ENCODE measurements at places on chromosomes 1 and 21. TPM values are rescaled to one million over a fixed set of nuclear protein-coding genes. Genes with fewer than 3 reads are reported as not detected.

Gene KRTAP11-1
- total RNA-seq = not detected

- no peak for DNase-seq
Measured at GRCh38 chr1:15722411-15722810, 13.6 kb upstream of the SLC25A34 start.

GRCh38 chr1:58005212-58005611, 541.3 kb downstream of the OMA1 start:
- no peak for DNase-seq

Gene RHD
- total RNA-seq = not detected

GRCh38 chr1:205030896-205031295, 12.1 kb upstream of the CNTN2 start:
- no peak for DNase-seq

Gene GJB5
- total RNA-seq = not detected

- DNase-seq = no peak
Measured at GRCh38 chr1:18923756-18924211, 21.4 kb upstream of the ALDH4A1 start.

DNA sequence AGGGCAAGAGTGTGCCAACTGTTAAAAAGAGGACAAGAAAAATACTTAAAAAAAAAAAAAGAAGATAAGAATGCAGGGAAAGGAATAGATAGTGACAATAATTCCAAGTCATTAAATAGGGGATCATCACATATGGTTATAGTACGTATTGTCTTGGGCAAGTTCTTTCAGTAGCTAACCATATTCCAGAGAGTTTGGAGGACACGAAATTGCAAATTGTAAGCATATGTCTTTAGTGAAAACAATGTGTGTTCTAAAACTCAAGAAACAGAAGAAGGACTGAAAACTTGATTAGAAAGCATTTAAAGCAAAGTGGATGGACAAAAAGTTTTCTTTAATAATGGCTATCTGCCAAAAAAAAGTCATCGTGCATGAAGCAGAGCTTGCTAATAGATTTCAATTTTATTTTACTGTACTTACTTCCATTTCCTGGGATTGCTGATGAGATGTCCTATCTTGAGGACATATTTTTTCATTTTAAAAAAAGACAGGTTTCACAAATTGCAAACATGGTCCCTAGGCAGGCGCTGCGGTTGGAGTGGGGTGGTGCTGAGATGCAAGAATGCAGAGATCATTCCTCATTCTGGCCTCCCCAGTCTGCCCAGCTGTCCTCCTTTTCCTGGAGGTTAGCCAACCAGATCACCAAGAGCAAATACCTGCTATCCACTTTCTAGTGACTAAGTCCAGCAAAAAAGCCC, 11.9 kb downstream of the TSPAN2 start:
- DNase-seq = no peak

DNA sequence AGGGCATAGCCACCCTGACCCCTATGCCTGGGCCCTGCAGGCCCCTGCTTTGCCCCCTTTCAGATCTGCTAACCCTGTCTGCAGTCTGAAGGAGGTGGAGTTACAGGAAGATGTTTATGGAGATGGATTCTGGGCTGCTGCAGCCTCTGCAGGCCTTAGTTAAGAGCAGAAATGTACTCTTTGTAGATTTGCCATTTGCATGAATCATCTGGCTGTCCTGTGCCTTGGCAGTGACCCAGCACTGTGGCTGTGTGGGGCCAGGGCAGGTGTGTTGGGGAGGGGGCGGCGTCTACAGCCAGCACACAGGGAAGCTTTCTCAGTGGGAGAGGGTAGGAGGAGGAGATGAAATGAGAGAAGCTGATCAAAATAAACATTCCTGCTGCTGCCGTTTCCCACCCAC, 867.3 kb downstream of the PLA2G4A start:
- DNase-seq = no peak

- DNase-seq = no peak
Measured at GRCh38 chr1:1542766-1543705, 2.6 kb upstream of the TMEM240 start.

DNA sequence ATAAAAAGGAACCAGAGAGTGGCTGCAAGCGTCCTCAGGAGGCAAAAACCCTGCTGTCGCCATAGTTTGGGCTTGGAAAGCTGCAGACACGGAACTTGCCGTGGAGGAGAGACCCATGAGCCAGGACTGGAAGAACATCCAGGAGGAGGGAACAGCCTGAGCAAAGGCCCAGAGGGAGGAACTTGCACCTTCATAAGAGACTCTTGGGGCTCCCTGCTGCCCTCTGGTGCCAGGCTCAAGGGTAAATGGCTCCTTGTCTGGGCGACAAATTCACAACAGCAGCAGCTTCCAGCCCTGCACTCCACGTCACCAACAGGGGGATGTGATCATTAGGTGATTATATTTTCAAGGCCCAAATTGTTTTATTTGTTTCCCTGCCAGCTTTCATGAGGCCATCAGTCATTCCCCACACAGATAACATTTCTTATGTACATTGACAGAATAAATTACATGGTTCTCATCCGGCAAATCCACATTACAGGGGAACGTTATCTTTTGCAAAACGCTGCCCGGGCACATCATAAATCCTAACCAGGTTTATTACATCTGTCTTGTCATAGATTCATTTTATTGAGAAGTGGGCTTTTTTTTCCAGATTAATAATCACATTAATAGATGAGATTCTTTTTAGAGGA, 143.0 kb upstream of the GRIK3 start:
- peak; percentile 21 for DNase-seq

- no peak for DNase-seq
Measured at GRCh38 chr1:51568231-51568935, 48.5 kb upstream of the OSBPL9 start.

DNA sequence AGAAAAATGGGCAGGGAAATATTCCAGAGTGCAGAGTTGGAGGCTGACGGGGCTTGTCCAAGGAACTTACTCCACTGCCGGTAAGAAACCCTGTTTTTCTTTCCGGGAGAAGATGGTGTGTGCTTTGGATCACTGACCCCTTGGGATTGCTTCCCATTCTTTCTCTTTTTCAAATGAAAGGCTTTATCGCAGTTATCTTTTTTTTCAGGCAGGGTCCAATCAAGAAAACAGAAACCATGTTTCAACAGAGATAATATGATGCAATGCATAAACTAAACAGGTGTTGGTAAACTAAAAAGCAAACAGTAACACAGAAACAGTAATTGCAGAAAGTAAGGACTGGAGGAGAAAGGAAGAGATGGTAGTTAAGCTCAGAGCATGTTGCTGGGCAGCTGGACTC, 145.1 kb downstream of the LYPLAL1 start:
- no peak for DNase-seq

DNA sequence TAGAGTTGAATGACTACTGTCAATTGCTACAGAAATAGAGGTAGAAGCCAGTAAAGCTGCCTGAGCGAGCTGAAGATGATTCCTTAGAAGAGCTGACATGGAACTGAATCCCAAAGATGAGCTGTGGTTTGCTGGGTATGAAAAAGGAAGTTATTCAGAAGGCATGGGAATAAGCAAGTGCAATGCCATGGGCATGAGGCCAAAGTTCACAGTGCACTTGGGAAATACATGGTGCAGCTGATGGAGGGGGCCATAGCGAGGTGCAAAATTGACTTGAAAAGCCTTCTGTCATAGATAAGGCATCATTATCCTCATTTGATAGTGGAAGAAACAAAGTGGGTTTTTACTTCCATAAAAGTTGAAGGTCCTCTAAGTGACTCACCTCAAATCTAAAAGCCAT, 88.6 kb downstream of the NEK7 start:
- no peak for DNase-seq

DNA sequence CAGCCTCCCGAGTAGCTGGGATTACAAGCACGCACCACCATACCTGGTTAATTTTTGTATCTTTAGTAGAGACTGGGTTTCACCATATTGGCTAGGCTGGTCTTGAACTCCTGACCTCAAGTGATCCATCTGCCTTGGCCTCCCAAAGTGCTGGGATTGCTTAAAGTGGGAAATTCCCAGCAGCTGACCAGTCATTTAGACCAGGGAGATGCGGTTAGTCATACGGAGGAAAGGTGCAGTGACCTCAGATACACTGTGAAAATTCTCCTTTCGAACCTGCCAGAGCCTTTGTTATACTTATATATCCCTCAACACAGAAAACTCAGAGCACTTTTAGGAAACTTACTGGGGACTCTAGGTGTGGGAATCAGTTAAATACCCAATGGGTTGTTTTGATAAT, 39.6 kb downstream of the MAP10 start:
- DNase-seq = no peak

DNA sequence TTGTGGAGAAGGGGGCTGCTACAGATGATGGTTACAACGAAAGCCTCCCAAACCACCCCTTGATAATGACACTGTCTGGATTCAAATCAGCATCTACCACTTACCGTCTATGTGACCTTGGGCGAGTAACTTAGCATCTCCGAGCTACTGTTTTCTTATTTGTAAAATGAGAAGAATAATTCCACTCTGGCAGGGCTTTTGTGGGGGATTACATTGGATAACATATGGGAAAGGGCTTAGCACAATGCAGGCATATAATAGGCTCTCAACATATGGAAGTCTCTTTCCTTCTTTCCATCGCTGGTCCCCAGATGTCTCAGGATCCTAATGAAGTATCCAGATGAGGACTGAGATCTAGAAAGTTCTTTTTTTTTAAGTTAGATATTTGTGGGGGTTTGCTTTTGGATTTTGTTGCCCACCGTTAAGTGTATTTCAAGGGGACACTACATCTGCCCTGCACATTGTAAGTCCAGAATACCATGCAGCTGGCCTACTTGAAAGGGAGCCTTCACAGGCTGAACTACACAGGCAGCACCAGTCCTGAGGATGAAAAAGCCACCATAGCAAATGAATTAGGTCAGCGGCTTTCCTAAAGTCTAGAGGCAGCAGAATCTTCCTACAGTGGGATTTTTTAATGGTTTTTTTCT, 172.2 kb upstream of the IRF2BP2 start:
- DNase-seq = peak; percentile 17

- no peak for DNase-seq
Measured at GRCh38 chr1:160708118-160708517, 3.5 kb downstream of the CD48 start.

Gene PROX1
- total RNA-seq = 4.0 TPM

DNA sequence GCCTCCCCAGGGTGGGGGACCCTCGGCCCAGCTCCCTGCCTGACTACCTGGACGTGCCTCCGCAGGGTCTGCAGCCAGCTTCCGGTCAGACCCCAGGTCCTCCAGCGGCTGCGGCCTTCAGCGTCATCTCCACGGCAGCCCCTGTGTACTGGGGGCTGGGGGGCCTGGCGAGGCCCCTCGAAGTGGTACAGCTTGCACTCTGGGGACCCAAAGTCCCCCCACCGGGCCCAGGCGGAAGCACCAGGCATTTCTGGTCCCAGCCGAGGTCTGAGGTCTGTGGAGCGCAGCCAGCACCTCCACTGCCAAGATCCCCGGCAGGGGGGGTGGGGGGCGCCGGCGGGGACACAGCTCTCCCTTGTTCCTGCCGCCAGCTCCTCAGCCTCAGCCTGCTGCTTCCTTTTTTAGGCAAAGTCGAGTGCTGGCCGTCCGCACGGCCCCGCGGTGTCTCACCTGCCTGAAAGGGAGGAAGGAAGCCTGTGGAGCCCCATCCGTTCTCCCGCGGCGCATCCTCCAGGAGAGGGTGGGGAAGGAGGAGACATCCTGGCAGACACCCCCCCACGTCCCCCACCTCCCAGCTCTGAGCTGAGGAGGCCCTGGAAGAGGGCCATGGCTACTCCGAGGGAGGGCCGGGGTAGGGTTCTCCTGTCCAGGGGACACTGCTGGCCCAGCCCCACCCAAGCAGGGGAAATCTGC, 1.2 kb upstream of the VWA1 start:
- DNase-seq = no peak

- no peak for DNase-seq
Measured at GRCh38 chr1:53084589-53084971, 22.6 kb downstream of the PODN start.

DNA sequence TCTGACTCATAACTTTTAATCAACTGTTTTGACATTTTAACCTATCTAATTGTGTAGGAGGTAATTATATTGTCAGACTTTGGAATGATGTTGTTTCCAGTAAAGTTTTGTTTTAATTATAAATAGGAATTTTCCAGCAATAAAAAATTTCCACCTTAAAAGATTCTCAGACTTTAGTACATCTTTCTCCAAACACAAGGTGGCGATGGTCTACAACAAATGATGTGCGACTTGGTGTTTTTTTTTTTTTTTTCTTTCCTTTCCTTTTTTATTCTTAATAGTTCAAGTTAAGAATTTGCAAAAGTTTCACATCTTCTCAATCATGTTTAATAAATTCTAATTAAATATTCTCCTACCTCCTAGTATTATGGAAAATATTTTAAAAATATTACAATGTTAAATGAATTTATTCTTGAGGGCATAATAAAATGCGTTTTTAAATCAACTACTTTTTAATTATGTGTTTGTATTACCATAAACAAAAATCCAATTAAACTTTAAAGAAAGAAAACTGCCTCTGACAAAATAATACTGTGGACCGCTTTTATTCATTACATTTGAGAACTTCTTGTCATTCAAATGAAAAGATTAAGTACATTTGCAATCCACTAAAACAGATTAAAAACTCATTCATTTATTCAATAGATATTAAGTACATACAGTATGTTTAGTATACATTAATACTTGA, 4.4 kb upstream of the ADAMTS1 start:
- peak; percentile 55 for DNase-seq

DNA sequence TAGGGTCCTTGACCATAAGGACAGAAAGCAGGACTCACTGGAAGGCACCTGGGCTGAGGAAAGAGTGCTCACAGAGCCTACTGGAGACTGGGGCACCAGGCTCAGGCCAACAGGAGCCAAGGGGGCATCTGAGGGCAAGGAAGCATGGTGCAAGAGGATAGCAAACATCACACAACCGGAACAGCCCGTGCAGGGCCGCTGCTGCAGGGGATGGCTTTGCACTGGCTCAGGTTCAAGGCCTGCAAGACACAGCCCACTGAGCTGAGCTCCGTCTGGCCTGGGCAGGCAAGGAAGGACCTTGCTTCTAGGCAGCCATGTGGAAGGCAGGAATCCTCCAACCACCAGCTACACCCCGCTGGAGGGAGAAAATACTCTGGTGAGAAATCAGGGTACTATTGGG, 59.8 kb upstream of the KIF26B start:
- no peak for DNase-seq

GRCh38 chr1:6547301-6547700, 7.0 kb downstream of the NOL9 start:
- peak; percentile 60 for DNase-seq

Gene TENT5C
- total RNA-seq = 0.12 TPM

Gene RIMKLA
- total RNA-seq = not detected

DNA sequence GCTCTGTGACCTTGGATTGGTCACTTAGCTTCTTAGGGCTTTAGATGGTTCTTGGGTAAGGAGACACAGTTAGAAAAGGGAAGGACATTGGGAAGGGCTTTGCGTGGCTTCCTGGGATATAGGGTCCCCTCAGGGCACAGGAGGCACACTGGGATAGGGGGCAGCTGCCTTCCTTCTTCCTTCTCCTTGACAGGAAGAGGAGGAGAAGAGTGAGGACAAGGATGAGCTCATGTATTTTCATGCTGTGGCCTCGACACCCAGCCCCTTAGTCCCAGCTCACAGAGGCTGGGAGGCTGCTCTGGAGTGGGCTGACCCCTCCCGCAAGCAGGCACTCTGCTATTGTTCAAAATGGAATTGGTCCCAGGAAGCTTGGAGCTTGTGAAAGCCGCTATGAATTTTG, 45.7 kb upstream of the POU3F1 start:
- DNase-seq = no peak
